ENCODE measurements at places on chromosomes 3 and 15. TPM values are rescaled to one million over a fixed set of nuclear protein-coding genes. Genes with fewer than 3 reads are reported as not detected.

GRCh38 chr15:62844564-62845240 lies 197.8 kb upstream of the TPM1 start:
- DNase-seq: no peak

DNA sequence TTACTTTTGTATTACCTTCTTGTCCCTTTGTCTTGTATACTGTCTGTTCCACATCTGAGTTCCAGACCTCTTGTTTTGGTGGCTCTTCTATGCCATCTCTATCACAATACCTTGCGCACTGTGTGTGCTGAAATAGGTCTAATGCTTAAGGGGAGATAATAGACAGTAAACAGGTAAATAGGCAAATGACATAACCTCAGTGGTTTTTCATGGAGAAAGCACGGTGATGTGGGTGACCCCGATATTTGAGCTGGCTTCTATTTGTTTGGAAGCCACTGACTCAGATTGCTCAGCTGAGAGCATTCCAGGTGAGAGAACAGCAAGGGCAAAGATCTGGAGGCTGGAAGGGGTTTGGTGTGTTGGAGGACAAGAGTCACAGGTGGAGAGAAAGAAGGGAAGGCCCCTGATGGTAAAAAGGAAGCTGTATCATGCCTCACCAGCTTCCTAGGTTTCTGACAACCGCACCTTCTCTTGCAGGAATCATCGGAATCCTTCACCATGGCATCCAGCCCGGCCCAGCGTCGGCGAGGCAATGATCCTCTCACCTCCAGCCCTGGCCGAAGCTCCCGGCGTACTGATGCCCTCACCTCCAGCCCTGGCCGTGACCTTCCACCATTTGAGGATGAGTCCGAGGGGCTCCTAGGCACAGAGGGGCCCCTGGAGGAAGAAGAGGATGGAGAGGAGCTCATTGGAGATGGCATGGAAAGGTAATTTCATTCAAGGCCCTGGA lies 795 bp downstream of the MCM2 start:
- DNase-seq: no peak

- no peak for DNase-seq
Measured at GRCh38 chr3:106183762-106184391, 315.1 kb upstream of the CBLB start.

- no peak for DNase-seq
Measured at GRCh38 chr15:89808160-89808870, 6.3 kb downstream of the ANPEP start.

- DNase-seq: no peak
Measured at GRCh38 chr3:81744366-81744765, 17.1 kb downstream of the GBE1 start.

C15orf39 gene
- 2.2 TPM for total RNA-seq

LSAMP gene
- total RNA-seq: 50.2 TPM

DNA sequence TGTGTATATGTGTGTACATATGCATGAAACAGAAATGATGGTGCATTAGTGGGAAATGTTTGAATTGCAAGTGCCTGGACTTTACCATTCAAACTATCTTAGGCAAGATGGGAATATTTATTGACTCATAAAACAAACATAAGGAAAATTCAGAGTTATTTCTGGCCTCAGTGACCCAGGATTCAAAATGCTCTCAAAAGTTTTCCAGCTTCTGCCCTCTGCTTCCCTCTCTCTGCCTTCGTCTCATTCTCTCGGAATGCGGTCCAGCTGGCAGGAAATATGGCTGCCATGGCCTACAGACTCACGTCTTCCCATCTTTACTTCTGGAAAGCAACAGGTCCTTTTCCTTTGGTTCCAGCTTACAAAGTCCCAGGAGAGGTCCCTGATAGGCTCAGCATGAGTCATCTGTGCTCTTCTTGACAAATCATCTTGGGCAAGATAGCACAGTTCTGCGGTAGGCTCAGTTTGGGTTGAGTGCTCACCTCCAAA lies 8.7 kb upstream of the ZNF774 start:
- no peak for DNase-seq

- no peak for DNase-seq
Measured at GRCh38 chr3:5205165-5205941, 17.8 kb downstream of the EDEM1 start.

GRCh38 chr3:170711786-170712185 lies 125.9 kb upstream of the SLC7A14 start:
- no peak for DNase-seq

DNA sequence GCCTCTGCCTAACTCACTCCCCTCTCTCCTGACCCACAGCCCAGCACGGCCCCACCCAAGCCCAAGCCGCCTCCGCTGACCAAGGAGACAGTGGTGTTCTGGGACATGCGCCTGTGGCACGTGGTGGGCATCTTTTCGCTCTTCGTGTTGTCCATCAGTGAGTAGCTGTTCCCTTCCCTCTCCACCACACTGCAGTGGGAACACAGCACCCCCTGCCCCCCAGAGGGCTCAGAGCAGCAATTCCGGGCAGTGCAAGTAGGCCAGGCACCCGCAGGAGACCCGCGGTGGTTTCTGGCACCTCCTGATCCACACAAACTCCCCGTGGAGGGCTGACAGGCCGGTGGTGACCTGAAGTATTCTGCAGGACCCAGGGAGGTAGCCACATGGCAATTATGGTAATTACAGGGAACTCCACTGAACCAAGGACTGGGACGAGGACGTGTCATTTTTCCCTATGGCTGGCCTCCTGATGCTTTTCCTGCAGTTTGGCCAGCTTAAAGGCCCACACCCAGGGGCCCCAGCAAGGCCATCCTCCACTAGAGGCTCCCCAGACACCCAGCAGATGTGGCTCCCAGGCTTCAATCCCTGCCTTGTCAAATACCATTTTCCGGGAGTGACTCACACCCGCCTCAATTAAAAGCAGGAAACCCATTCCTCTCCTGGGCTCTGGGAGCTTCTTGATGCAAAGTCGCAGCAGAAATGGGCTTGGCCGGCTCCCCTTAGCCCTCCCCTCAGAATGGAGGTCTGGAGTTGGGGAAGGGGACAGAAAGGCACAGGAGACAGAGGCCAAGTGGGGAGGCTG lies 4.8 kb downstream of the TMIE start:
- no peak for DNase-seq

TPRG1 gene
- 3.4 TPM for total RNA-seq

- DNase-seq: no peak
Measured at GRCh38 chr3:195007766-195008165, 263.2 kb downstream of the XXYLT1 start.

- DNase-seq: no peak
Measured at GRCh38 chr3:98188545-98188944, 22.0 kb downstream of the OR5H15 start.

ITPKA gene
- total RNA-seq: 2.5 TPM

PYGO1 gene
- 55.6 TPM for total RNA-seq

ACVR2B gene
- 47.0 TPM for total RNA-seq

GRCh38 chr3:187520027-187520945 lies 149.9 kb downstream of the SST start:
- no peak for DNase-seq

NR2E3 gene
- 0.54 TPM for total RNA-seq

- no peak for DNase-seq
Measured at GRCh38 chr3:4866866-4867265, 112.4 kb upstream of the BHLHE40 start.

DNA sequence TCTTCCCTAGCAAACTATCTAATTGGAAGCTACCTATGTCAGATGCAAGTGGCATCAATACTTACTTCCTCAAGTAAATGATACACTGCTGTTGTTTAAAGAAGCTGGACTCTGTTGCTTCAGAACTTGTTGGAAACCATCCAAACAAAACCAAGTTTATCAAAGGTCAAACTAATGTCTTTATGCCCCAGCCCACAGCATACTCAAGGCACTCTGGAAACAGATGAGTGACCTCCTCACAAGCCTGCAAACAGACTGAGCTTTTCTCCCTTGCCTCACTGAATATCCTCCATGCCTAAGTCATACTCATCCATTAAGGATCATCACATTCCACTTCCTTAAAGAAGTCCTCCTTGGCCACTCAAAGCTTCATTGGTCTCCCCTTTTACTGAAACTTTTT lies 107.4 kb upstream of the ACP3 start:
- DNase-seq: no peak

DNA sequence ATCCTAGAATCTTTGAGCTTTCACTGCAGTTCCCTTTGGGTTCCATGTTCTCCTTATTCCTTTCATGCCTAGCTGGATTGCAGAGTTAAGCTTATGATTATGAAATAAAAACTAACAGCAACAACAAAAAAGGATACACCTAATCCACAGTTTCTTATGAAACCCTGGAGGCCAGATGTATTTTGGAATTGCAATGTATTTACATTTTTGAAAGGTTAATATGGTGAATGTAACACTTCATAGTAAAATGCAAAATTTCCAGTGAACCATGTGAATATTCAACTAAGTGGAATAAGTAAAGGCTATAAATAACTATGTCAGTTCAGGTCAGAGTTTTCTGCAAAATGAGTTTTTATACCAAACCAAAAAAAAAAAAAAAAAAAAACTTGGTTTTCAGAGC lies 65.8 kb upstream of the FLNB start:
- DNase-seq: no peak

GASK1A gene
- 11.4 TPM for total RNA-seq

- DNase-seq: no peak
Measured at GRCh38 chr3:53501178-53501577, 6.8 kb downstream of the CACNA1D start.

GRCh38 chr15:79923079-79923514 lies 26.3 kb upstream of the MTHFS start:
- peak; percentile 62 for DNase-seq

- DNase-seq: no peak
Measured at GRCh38 chr3:105847452-105847851, 21.4 kb downstream of the CBLB start.

- peak; percentile 3 for DNase-seq
Measured at GRCh38 chr3:4670352-4670751, 177.2 kb downstream of the ITPR1 start.

GRCh38 chr3:43908456-43908855 lies 217.7 kb downstream of the ABHD5 start:
- no peak for DNase-seq

DNA sequence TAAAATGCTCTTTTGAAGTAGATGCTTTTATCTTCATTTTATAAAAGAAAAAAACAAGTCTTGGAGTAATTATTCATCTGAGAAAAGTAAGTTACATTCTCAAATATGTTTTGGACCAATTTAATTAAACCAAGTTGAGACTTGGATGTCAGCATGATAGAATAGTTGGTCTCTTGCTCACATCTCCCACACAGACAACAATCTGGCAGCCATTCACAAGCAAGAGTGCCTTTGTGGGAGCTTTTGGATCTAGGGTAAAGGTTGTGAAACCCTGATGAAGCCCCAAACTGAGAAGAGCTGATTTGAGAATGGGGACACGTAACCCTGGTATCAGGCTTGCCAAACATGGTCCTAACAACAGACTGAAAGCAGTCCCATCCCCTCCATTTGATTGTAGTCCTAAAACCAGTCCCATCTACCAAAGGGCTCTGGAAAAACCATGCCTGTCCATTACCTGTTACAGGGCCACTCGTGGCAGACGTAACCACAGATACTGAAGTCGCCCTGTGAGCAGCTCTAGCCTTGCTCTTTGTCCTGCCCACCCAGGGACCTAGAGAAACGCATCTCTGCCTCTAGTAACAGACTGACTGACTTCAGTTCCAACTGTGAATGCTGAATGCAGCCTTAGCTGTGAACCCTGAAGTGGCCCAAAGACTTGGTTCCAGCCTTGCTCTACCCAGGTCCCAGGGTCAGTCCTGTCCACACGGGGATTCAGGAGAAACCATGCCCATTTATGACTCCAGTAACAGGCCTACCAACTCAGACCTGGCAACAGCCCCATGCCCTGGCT lies 145.5 kb upstream of the SYNPR start:
- DNase-seq: no peak

MAP3K13 gene
- 48.9 TPM for total RNA-seq

Data from cerebellum (tissue), 4 donors.